ENCODE measurements at places on chromosomes 5 and 9. TPM values are rescaled to one million over a fixed set of nuclear protein-coding genes. Genes with fewer than 3 reads are reported as not detected.

The SOWAHA gene
- not detected for total RNA-seq

The LCP2 gene
- total RNA-seq, result 1.2 TPM

The MARCOL gene
- not detected for total RNA-seq

The KCNV2 gene
- not detected for total RNA-seq

The PCDHGA11 gene
- 12.5 TPM for total RNA-seq

The FGF1 gene
- total RNA-seq, result 0.07 TPM
